ENCODE measurements at places on chromosomes 2 and 18.

GRCh38 chr18:3540805-3541548, 91.0 kb downstream of the TGIF1 start:
- H3K4me1 ChIP-seq = no peaks in the 10 kb centered on the region
- no peaks in the 10 kb centered on the region for H3K36me3 ChIP-seq
- DNase-seq = no peak
- H3K27ac ChIP-seq = no peak overlapping the region
- no peaks in the 10 kb centered on the region for H3K27me3 ChIP-seq

GRCh38 chr2:171308280-171309054, 125.3 kb downstream of the METTL8 start:
- no peaks in the 10 kb centered on the region for H3K27me3 ChIP-seq
- no peak for DNase-seq
- H3K4me3 ChIP-seq = no peak overlapping the region
- no peaks in the 10 kb centered on the region for H3K4me1 ChIP-seq

- no peak overlapping the region for H3K4me3 ChIP-seq
- no peaks in the 10 kb centered on the region for H3K4me1 ChIP-seq
- H3K36me3 ChIP-seq = no peaks in the 10 kb centered on the region
- H3K27me3 ChIP-seq = no peaks in the 10 kb centered on the region
- H3K27ac ChIP-seq = no peak overlapping the region
Observed at GRCh38 chr2:117855886-117856285, 41.4 kb downstream of the DDX18 start.

GRCh38 chr2:120456867-120457266, 110.9 kb downstream of the INHBB start:
- H3K4me3 ChIP-seq = no peak overlapping the region
- DNase-seq = no peak
- H3K36me3 ChIP-seq = no peaks in the 10 kb centered on the region
- H3K27me3 ChIP-seq = peaks cover 26% of the 10 kb centered on the region

GRCh38 chr2:241887806-241888522, 18.4 kb downstream of the RTP5 start:
- H3K27ac ChIP-seq = no peak overlapping the region
- H3K4me1 ChIP-seq = peaks cover 9% of the 10 kb centered on the region
- no peaks in the 10 kb centered on the region for H3K27me3 ChIP-seq

DNA sequence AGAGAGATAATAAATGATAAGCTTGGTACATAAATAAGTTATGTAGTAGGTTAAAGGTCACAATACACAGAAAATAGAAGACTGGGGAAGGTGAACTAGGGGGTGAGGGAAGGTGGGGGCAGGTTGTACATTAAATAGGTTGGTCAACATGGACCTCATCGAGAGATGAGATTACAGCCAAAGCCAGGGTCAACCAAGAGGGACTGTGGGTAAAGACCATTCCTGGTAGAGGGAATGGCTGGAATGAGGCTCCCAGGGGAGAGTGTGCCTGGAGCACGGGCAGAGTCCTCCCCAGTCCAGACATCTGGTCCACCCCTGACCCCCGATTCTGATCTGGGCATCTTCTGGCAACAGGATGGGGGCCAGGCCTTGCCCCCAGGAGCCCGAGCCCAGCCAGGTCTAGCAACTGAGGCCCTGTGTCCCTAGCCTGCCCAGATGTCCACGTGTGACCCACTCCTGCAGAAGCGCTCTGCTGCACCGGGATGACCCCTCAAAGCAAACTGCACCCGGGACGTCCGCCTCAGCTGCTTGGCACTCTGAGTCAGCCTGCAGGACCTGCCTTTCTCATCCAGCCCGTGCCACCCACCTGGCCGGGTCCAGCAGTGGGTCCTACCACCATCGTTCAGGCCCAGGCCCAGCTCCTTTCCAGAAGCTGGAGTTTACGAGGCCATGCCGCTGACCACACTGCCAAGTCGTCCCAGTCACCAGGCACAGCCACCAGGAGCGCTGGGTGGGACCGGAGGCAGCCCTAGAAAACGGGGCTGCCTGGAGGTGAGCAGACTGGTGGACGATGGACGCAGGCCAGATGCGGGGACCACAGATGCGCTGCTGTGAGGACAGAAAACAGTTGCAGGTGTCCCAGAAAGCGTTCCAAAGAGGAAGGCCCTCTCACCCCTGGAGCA, 56.2 kb upstream of the ID2 start:
- H3K4me1 ChIP-seq = peaks cover 4% of the 10 kb centered on the region
- H3K36me3 ChIP-seq = no peaks in the 10 kb centered on the region
- no peak overlapping the region for H3K27ac ChIP-seq
- H3K27me3 ChIP-seq = no peaks in the 10 kb centered on the region
- DNase-seq = no peak

DNA sequence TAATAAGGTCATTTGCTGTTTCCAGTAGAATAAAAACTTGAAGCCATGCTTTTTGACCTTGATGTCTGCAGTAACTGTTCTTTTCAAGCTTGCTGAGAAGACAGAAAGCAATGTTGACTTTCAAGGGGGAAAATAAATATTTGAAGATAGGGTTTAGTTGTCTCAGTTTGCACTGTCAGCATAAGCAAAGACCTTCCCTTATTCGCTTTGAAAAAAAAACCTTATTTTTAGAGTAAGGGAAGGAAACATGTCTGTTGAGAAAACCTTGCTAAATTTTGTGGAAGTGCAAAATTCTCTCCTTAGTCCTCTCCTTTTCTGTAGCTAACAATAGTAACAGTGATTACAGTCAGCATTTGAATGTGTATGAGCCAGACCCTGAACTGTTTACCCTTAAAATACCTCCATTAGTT, 43.1 kb downstream of the MAP4K4 start:
- H3K27me3 ChIP-seq = no peaks in the 10 kb centered on the region
- no peak overlapping the region for H3K27ac ChIP-seq
- DNase-seq = no peak
- peaks cover 4% of the 10 kb centered on the region for H3K36me3 ChIP-seq

GRCh38 chr2:105321875-105322646, 7.5 kb downstream of the TGFBRAP1 start:
- no peaks in the 10 kb centered on the region for H3K27me3 ChIP-seq
- peaks cover 6% of the 10 kb centered on the region for H3K4me1 ChIP-seq
- no peak overlapping the region for H3K27ac ChIP-seq

- H3K4me1 ChIP-seq = peaks cover 20% of the 10 kb centered on the region
- DNase-seq = peak; percentile 51
- H3K36me3 ChIP-seq = no peaks in the 10 kb centered on the region
Observed at GRCh38 chr2:218010140-218010983, 7.6 kb upstream of the TNS1 start.

DNA sequence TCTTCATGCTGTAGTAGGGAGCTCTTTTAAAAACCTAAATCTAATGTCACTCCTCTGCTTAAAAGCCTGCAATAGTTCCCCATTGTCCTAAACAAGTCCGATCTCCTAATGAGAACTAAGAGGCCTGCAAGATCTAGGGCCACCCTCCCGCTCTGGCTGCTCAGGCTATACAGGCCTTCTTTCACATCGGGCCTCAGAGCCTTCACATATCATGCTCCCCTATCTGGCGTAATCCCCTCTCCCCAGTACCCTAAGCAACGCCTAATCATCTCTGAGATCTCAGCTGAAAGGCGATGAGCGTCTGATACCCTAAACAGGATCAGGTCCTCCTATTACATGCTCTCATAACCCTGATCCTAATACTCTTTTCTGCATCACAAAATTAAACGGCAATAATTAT, 1.9 kb downstream of the MAP4K3 start:
- H3K27me3 ChIP-seq = no peaks in the 10 kb centered on the region
- no peaks in the 10 kb centered on the region for H3K36me3 ChIP-seq
- H3K4me3 ChIP-seq = no peak overlapping the region
- H3K27ac ChIP-seq = no peak overlapping the region
- H3K4me1 ChIP-seq = peaks cover 9% of the 10 kb centered on the region

DNA sequence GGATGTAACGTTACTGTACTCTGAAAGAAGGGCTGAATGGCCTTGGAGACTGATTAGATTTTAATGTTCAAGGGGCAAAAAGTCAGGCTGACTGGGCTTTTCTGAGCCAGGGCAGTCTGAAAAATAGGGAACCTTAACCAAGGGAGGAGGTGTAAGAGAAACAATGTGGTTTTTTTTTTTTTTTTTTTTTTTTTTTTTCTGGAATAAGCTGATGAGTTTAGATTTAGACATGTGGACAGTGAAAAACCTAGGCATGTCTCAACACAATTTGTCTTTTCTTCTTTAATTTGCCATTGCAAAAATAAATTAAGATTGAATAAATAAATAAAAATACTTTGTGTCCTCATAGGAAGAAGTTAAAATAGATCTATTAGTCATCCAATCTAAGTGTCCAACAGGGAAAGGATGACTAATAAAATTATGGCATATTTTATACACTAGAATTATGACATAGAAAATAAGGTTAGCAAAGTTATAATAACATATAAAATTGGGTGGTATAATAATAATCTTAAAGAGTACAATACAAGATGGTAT, 237.6 kb upstream of the TRIB2 start:
- no peak for DNase-seq
- H3K27ac ChIP-seq = no peak overlapping the region
- no peaks in the 10 kb centered on the region for H3K4me1 ChIP-seq
- H3K27me3 ChIP-seq = no peaks in the 10 kb centered on the region
- no peak overlapping the region for H3K4me3 ChIP-seq
- no peaks in the 10 kb centered on the region for H3K36me3 ChIP-seq

- no peaks in the 10 kb centered on the region for H3K27me3 ChIP-seq
- H3K4me3 ChIP-seq = no peak overlapping the region
- H3K4me1 ChIP-seq = peaks cover 2% of the 10 kb centered on the region
- H3K27ac ChIP-seq = no peak overlapping the region
- H3K36me3 ChIP-seq = no peaks in the 10 kb centered on the region
Observed at GRCh38 chr2:150919901-150920300, 341.8 kb downstream of the RBM43 start.

DNA sequence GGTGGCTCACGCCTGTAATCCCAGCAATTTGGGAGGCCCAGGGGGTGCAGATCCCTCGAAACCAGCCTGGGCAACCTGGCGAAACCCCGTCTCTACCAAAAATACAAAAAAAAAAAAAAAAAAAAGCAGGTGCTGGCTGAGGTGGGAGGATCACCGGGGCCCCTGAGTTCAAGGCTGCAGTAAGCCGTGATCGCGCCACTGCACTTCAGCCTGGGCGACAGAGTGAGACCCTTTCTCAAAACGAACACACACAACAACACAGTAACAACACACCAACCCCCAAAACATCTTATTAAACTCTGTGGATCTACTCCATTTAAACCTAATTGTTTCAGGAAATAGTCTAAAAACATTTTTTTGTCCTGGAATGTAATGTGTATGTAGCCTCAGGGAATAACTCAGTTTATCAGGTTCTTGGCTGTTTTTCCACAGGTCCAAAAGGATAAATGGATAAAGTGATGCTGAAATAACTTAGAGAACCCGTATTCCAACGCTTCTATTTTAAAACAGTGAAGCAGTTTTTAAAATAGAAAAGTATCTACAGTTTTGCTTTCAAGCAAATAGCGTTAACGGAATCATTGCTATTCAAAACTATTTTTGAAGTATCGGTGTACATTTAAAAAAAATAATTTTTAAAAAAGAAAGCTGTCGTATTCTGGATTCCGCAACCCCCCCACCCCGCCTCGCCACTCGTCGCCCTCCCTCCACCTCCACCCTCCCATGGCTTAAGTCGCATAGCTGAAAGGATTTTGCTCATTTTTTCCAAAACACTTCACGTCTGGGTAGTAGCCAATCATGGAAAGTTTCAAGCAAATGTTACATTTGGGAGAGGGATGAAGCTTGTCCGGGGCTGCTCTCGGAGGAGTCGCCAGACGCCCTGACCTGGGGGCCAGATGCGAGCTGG, 895 bp upstream of the GLS start:
- no peak for DNase-seq
- no peaks in the 10 kb centered on the region for H3K27me3 ChIP-seq
- H3K27ac ChIP-seq = no peak overlapping the region
- H3K4me1 ChIP-seq = peaks cover 12% of the 10 kb centered on the region
- H3K36me3 ChIP-seq = no peaks in the 10 kb centered on the region
- H3K4me3 ChIP-seq = peak overlapping the region; percentile 82

DNA sequence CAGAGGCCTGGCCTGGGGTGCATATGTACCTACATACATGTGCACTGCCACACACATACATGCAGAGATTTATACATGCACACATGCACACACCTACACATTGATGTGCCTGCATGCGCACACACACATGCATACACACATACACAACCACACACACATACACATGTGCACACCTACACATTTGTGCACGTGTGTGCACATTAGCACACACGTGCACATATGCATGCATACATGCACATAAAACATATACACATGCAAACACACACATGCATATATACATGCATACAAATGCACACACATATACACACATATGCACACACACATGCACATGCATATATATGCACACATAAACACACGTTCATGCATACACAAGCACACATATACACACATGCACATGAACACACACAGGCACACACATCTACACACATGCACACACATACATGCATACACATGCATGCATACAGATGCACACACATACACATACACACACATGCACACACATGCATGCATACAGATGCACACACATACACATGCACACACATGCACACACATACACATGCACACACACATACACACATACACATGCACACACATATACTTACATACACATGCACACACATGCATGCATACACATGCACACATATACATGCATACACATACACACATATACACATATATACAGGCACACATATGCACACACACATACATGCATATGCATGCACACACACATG, 23.6 kb upstream of the OTOS start:
- peaks cover 5% of the 10 kb centered on the region for H3K36me3 ChIP-seq
- peak overlapping the region; percentile 62 for H3K4me3 ChIP-seq
- H3K27ac ChIP-seq = peak overlapping the region; percentile 20
- peaks cover 2% of the 10 kb centered on the region for H3K4me1 ChIP-seq
- no peak for DNase-seq
- H3K27me3 ChIP-seq = no peaks in the 10 kb centered on the region

DNA sequence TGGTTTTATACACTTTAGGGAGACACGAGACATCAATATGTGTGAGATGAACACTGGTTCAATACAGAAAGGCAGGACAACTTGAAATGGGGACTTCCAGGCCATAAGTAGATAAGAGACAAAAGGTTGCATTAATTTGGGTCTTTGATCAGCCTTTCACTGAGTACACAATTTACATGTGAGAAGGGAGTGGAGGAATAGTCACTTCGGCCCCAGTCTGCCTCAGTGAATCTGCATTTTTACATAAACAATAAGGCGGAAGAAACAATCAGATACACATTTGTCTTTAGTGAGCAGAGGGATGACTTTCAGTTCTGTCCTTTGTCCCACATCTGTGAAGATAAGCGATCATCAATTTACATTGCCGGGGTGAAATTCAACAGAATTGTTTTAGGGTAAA, 104.3 kb upstream of the ARL4C start:
- H3K27me3 ChIP-seq = no peaks in the 10 kb centered on the region
- H3K4me3 ChIP-seq = no peak overlapping the region
- H3K4me1 ChIP-seq = peaks cover 16% of the 10 kb centered on the region
- no peaks in the 10 kb centered on the region for H3K36me3 ChIP-seq

- H3K36me3 ChIP-seq = no peaks in the 10 kb centered on the region
- no peaks in the 10 kb centered on the region for H3K27me3 ChIP-seq
- DNase-seq = no peak
- no peak overlapping the region for H3K4me3 ChIP-seq
- H3K27ac ChIP-seq = no peak overlapping the region
- no peaks in the 10 kb centered on the region for H3K4me1 ChIP-seq
Observed at GRCh38 chr2:225793736-225794550, 394.4 kb downstream of the NYAP2 start.

All from neuronal stem cell (in vitro differentiated cells).